Brain microvascular endothelial cell (primary cell): ENCODE measurements at places on chromosomes 16 and 17.

DNA sequence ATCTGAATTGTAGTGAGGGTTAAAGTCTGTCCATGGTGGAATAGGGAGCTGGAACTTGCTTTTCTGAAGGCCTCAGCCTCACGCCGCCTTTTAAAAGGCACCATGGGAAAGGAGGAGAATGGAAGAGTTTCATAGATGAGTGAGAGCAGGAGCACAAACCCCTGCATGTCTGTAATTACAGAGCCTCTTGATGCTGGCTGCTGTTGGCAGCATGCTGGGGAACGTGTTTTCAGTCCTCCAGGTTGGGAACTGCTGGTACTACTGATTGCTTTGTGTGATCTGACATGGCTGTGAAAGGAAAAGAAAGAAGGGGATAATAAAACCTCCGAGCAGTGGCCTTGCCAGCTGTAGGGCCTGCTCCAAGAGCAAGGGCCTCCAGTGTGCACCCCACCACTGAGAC lies 16.8 kb upstream of the DYNLL2 start:
- no peak for DNase-seq

DNA sequence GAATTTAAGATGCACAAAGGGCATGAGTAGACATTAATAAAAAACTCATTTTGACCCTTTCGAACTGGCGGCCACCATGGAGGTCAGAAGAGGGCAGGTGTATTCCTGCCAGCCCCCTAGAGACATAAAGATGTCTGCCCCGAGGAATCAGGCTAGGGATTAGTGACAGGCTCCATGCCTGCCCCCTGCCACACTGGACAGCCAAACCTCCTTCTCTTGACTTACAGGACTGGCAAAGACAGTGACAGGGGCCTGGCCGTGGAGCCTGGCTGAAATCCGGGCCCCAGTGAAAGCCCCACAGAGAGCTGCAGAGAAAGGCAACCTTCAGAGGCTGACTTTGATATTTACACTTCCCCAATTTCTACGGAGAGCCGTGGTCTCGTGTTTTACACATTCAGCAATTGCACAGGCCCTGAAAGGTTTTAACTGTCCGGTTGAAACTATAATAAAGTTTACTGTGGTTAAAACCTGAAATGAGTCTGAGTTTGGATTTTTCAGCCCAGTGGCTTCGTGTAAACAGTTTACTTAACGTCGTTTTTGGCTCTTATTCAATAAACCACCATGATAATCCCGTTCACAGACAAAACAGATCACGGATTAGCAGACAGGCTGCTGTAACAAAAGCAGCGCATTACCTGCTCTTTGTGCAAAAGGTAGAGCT lies 243.9 kb upstream of the MYOCD start:
- DNase-seq: no peak

DNA sequence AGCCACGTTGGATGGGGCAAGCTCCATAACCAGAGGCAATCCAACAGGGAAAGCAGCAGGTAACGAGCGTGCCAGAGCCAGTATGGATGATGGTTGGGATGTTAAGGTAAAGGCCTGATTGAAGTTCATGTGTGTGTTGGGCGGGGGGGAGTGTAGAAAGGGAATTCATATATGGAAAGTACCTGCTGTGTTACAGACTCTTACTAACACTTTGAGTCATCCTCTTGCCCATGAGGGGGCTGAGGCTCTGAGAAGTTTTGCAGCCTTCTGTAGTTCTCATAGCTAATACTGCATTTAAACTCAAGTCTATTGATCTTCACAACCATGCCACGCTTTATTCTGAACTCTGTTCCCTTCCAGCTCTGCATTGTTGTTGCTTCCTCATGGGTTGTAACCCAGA lies 28.5 kb downstream of the SYCE1L start:
- no peak for DNase-seq

DNA sequence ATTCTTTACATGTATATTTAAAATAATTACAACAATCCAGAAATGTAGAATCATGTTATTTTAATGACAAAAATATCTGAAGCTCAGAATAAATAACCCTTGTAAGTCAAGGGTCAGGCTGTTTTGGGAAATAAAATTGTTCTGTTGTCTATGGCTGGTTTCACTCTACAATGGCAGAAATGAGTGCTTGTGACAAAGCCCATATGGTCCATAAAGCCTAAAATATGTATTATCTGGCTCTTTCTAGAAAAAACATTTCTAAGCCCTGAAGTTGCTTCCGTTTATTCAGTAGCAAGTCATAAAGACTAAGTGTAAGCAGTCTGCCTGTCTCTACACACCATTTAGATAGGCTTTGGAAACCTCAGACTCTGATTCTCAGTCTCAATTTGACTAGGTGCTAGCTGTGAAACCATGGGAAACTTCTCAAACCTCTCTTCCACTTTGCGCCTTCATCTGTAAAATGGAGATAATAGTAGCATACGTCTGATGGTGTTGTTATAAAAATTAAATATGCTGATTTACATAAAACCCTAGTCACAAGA lies 365.7 kb upstream of the CA10 start:
- no peak for DNase-seq

- DNase-seq: no peak
Observed at GRCh38 chr17:27492470-27492869, 36.2 kb downstream of the KSR1 start.

GRCh38 chr16:57899771-57900661 lies 70.9 kb downstream of the CNGB1 start:
- DNase-seq: peak; percentile 59

DNA sequence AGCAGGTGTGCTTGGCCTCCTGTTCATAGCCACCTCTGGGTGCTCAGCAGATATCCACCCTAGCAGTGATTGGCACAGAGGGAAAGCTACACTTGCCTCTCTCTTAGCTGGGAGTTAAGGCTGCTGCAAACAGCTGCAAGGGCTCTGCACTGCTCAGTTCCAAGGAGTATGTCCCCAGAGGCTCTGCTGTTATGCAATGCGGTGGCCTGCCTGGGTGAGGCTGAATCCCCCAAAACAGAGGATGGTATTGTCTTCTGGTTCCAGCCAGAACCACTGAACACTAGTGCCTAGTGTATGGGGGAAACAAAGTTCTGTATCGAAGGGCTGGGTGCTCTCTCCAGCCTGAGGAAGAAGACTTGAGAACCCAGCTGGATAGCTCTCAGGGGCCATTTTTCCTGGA lies 16.8 kb downstream of the TMEM94 start:
- no peak for DNase-seq

DNA sequence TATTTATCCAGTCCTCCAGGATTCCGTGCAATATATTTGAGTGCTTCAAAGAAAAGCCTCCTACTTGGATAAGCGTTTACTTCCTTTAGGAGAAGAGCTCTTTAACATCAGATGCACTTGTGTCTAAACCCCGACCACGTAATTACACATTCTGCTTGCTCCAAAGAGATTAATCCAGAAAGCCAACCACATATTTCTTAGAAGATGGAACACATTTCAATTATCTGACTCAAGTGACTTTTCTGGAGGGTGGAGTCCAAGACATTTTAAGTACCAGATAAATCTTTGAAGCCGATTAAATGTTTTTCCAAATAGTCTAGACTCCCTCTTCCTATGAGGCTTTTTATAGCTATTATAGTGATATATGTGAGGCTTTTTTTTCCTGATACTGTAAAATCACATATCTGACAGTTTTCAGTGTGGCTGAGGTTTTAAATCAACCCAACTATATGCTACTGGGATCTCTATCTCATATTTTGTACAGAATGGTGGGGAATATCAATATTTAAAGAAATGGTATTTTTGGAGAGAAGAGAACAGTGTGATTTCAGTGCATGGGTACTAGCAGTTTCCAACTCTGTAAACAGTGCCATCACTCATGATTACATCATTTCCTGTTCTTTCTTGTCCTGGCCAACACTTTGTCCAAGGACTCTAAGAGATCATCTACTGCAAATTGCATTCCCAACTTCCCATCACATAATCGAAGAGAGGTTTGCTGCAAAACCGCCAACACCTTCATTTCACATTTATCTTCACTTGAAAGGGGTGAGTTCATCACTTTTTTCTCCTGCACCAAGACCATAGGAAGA lies 192.4 kb upstream of the HSBP1 start:
- no peak for DNase-seq

- no peak for DNase-seq
Observed at GRCh38 chr16:30095166-30096078, 591 bp downstream of the YPEL3 start.

DNA sequence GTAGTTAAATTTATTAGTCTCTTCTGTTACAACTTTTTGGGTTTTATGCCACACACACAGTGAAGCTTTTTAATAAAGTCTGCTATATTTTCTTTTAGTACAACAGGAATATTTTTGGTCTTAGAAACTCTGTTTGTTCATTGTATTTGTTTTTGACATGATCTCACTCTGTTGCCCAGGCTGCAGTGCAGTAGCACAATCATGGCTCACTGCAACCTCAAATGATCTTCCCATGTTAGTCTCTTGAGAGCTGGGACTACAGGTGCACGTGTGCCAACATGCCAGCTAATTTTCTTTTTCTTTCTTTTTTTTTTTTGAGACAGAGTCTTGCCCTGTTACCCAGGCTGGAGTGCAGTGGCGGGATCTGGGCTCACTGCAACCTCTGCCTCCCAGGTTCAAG lies 27.1 kb downstream of the PPM1D start:
- DNase-seq: no peak

DNA sequence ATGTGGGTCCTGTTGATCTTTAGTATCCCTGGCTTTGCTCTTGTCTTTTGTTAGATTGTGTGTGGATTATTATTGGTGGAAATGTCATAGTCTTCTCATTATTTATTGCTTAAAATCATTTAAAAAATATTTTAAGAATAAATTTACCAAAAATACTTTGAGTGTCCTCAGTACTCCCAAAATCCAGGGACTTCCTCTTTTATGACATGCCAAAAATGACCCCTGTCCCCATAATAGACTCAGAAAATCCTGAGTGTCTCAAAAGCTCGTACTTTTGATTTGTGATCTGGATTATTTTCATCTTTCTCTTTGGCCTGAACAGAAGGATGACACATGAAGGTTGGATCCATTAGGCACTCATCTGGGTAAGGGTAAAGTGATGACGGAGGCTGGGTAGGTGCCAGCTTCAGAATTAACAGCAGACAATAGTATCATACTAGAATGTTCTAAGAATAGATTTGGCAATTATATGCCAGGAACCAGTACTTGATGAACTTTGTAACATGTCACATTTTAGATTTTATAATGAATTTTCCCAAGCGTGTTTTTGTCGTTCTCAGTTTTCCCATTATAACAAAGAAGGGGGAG lies 602.2 kb upstream of the CDH8 start:
- no peak for DNase-seq
